ENCODE measurements at places on chromosomes 5 and 9.

DNA sequence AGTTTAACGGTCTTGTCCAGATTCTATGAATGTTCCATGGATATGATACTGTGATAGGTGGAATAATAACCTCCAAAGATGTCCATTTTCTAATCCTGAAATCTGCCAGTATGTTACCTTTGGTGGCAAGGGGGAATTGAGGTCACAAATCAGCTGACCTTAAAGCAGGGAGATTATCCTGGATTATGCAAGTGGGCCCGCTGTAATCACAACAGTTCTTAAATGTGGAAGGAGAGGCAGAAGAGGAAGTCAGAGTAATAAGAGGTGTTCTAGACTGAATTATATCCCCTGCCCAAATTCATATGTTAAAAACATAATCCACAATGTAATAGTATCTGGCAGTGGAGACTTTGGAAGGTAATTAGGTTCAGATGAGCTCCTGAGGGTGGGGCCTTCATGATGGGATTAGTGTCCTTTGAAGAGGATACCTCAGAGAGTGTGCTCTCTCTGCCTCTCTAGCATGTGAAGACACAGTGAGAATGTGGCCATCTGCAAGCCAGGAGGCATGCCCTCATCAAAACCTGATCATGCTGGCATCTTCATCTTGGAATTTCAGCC, 47.6 kb upstream of the ZFAND5 start:
- no peak for DNase-seq

DNA sequence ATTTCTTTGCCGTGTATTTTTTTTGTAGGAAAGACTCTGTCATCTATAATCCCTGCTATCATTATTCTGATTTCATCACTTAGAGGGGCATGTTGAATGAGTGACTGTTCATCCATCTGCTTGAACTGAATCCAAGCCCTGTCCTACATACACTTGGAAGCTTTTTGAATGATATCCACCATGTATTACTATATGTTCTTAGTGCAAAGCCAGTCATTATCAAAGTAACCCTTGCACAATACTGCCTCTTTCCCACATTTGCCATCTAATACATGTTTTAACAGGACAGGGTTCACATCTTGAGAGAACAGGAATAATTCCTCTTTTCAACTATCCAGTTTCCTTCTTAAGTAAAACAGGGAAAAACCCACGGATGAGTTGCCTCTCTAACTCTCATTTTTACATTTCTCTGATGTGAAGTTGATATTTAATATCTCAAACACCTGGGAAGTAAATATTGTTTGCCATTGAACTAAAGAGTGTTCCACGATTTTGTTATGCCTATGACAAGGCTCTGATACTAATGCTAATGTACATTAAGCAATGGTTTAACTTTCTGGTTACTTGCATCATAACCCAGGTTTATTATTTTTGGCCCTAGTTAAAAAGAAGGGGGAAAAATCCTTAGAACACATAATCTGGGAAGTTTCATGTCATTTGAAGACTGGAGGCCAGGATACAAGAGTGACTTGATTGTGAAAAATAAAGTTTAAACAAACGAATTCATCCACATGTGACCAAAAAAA, 103.7 kb upstream of the TARS1 start:
- no peak for DNase-seq

- DNase-seq, result no peak
Observed at GRCh38 chr9:122307925-122308324, 43.2 kb downstream of the MRRF start.

DNA sequence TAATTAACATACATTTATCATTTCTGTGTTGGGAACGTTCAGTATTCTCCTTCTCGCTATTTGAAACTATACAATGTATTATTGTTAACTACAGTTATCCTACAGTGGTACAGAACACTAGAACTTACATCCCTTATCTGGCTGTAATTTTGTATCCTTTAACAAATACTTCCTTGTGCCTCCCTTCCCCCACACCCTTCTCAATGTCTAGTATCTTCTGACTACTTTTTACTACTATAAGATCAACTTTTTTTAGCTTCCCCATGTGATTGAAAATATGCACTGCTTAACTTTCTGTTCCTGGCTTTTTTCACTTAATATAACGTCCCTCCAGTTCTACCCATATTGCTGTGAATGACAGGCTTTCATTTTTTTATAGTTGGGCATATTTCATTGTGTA, 253.5 kb downstream of the RAB3C start:
- no peak for DNase-seq

GRCh38 chr5:9715891-9716335, 85.8 kb upstream of the TAS2R1 start:
- DNase-seq, result no peak
